Activated CD8-positive, alpha-beta memory T cell treated with anti-CD3 and anti-CD28 coated beads for 48 hours (primary cell): ENCODE measurements at places on chromosomes 6 and 20.

- no peak for DNase-seq
Measured at GRCh38 chr6:15739353-15739752, 76.5 kb upstream of the DTNBP1 start.

DNA sequence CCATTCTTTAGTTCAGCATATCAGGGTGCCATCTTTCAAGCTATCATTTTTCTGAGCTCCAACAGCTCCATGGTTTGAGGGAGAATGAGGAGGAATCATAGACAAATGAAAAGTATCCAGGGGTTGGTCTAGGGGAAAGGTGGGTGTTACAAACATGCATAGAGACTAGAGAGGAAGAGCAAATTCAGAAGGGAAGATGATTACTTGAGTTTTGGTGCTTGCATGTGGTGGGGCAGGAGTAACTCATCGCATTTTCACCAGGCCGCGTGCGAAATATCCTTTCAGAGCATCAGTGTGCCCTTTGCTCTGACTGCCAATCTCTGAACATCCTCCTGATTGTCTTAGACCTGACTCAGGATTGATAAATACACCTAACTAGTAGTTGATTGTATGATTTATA, 7.7 kb upstream of the BICRAL start:
- no peak for DNase-seq

DNA sequence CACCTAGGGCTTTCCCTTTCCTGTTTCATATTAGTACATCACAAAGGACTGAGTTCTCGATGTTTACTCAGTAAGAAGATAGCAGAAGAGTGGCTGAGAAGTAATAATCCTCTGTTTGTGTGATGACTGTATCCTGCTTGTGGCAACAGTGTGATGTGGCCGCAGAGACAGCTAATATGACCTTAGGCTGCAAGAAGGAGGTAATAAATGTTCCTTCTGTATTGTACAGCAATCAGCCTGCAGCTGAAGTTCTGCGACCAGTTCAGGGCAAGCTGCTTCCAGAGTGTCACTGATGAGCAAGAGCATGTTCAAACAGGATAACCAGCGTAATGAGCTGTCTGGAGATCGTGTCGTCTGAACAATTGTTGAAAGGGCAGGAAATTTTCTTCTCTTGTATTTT, 70.9 kb downstream of the OPN5 start:
- DNase-seq: no peak

DNA sequence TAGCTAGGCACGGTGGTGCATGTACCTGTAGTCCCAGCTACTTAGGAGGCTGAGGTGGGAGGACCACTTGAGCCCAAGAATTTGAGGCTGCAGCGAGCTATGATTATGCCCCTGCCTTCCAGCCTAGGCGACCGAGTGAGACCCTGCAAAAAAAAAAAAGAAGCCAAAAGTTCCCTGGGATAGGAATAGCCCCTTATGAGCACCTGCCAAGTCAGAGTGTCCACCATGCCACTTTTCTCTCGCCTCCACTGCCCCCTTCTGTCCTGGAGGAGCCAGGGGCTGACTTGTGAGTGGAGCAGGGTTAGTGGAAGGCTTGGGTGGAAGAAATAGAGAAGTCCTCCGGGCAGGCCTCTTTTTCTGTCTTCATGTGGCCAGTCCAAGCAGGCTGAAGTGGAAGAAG, 12.1 kb upstream of the DDX27 start:
- DNase-seq: no peak

DNA sequence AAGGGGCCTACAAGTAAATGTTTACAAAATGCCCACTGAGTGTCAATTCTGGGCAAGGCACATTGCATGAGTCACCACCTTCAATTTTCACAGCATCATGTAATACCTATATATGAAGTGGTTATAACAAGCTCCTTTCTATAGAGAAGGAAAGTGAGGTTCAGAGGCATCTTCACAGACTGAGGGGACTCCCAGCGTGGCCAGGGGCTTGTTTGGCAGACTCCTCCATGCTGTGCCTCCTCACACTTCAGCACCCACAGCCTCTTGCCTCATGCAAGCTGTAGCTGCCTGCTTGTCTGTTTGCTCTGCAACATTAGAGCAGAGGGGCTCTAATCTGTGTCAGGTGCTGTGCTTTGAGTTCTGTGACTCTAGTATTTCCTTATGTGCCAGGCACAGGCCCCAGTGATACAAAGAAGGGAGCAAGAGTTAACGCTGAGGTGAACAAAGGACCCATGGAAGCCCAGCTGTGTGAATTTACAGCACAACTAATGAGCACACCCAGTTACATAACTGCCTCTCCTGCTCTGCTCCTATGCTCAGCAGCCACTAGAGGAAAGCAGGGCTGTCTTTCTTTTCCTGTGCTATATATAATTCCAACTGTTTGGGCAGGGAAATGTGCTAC, 72.3 kb downstream of the ZHX3 start:
- DNase-seq: no peak

DNA sequence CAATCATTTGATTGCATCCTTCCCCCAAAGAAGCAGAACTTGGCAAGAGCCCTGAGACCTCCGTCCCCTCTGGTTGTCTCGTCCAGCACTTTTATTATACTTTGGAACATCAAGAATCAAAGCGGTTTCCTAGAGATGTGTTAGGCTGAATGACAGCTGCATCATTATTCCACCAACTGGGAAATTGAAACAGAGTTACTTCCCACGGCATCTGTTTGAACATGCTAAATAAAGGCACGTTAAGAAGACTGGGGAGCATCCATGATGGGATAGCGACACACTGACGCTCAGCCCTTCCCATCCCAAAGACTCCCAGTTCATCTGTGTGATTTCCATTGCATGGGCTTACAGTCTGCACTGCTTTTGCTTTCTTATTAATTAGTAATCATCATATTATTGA, 147.8 kb downstream of the TBC1D7 start:
- DNase-seq: no peak

DNA sequence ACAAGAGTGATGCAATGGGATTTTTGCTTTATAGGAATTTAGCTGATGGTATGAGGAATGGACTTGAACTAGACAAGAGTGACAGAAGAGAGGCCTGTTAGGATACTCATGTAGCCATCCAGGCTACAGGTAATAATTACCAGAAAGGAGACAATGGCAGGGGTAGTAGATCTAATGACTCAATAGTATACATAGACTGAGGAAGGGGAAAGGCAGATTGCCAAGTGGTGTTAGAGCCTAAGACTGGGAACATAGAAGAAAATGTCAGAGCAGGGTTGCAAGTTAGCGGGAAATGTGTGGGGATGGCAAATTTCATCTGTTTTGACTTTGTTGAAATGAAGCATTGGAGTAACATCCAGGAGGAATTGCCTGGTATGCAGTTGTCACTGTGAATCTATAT, 295.6 kb downstream of the UTRN start:
- no peak for DNase-seq

DNA sequence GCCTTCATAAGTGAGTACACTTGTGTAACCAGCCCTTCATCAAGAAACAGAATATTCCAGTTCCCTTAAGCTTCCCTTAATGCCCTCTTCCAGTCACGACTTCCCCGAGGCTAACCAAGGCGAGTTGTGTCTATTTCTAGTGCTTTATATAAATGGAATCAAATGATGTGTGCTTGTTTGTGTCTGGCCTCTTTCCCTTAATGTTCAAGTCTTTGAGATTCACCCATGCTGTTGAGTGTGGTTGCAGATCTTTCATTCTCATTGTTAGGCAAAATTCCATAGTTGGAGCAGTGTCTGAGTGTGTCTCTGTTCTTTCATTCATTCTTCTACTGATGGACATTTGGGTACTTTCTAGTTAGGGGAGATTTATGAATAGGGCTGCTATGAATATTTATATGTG, 135.0 kb downstream of the CEBPB start:
- DNase-seq: no peak

DNA sequence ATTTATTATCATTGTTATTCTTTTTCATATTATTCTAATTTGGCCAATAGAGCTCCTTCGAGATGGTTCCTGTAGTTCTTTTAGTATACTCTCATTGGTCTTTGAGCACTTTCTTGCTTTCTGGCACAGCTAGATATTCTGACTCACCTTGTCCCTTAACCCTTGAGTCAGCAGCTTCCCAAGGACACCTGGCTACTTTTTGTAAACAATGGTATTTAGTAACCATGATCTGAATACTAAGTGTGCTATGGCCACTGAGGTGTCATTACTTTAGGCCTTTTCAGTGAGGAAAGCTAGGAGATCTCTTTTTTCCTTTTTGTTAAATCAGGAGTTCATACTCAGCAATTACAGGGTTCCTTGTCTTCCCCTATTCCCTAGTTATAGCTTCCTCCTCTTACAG, 126.5 kb upstream of the CITED2 start:
- DNase-seq: no peak

DNA sequence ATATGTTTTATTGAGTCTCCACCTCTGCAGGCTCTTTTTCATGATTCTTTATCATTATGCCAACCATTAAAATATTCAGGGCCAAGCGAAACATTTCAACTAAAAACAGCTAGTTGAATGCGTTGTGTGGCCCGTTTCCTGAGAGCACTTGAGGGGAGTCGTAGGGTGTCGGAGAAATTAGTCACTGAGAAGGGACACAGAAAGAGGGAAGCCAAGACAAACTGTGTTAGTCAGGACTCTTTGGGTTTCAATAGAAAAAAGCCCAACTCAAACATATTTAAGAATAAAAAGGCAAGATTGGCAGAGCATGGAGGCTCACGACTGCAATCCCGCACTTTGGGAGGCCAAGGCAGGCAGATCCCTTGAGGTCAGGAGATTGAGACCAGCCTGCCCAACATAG, 58.9 kb downstream of the MAFB start:
- DNase-seq: no peak

- DNase-seq: no peak
Measured at GRCh38 chr6:9527679-9528286, 887.1 kb downstream of the TFAP2A start.

GRCh38 chr20:12269579-12269978, 351.9 kb downstream of the BTBD3 start:
- no peak for DNase-seq

- no peak for DNase-seq
Measured at GRCh38 chr6:123629258-123629941, 7.3 kb downstream of the TRDN start.

- no peak for DNase-seq
Measured at GRCh38 chr6:146154197-146154596, 125.3 kb downstream of the GRM1 start.

GRCh38 chr6:30691208-30691847, 544 bp upstream of the NRM start:
- no peak for DNase-seq

- no peak for DNase-seq
Measured at GRCh38 chr20:48166082-48166835, 381.0 kb upstream of the SULF2 start.

DNA sequence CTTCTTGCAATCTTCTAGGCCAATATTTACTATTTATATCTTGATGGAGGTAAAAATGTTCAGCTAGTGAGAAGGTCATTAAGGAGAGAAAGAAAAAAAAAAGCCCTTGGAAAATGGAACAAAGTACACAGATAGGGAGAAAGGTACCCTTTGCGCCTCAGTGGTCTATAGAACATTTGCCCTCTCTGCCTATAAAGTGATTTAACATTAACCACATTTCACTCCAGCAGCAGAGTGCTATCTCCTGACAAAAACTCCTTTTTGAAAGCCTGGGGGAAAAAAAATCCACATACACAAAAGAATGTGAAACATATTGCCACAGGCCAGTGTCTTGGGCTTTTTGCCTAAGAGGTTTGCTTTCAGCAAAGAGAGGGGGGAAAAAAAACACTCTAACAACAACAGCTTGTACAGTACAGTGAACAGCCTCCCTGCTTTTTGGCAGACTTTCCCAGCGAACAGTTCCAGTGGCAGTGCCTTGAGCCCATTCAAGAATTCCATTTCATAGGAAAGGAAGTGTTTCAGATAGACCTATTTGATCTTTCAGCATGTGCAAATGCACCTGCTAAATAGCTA, 695 bp downstream of the ARHGAP18 start:
- DNase-seq: no peak

GRCh38 chr6:100440935-100441334, 23.8 kb downstream of the SIM1 start:
- no peak for DNase-seq

DNA sequence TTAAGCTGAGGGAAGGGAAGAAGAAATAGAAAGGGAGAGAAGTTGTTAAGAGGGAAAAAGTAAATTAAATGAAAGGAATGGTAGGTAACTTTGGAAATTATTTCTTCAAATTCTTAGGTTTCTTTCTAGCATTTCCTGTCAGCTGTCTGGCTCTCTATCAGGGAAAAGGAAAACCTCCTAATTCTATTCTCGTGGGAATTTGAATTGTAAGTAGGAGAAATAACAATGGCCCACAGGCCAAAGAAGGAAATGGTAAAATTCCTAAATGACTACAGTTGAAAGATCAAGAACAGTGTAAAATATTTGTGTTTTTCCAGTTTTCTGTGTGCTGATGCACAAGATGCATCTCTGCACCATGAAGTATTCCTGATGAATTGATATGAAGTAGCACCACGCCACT, 173.0 kb downstream of the IBTK start:
- DNase-seq: no peak

- no peak for DNase-seq
Measured at GRCh38 chr20:18984238-18985200, 170.9 kb downstream of the SCP2D1 start.

DNA sequence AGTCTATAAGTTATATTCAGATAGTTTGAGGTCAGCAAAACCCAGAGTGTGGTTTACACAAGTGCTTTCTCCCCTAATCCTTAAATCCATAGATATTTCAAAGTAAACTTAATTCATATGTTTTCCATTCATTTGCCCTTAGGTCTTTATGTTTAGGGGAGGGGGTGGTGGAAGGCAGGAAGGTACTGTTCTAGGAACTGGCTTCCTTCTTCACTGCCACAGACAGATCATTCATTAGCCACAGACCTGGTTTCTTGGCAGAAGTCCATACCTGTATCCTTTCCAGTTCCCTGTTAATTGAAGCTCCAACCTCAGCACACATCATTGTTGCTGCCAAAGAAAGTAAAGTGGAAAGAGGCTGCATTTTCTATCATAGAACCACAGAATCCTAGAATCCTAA, 123.0 kb downstream of the AIG1 start:
- DNase-seq: no peak

DNA sequence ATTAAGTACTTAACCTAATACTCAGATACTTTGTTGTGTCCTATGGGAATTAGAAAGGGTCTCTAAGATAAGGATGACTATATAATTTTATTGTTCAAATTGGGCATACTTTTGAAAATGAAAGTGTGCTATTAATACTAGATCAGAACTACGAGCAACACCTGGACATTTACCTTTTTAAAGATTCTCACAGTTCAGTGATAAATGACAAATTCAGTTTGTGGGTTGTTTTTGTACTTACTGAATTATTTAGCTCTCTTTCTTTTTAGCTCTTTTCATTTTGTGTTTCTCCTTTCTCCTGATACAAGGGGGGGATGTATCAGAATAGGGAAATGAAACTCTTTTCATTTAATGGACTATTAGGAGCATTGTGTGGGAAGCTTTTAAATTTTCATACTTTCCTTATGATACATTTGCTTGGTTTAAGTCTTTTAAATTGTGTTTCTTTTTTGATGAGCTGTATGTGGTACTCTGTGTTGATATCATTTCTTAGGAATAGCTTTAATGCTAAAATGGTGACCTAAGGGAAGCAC, 47.5 kb downstream of the PHF3 start:
- DNase-seq: no peak
